ENCODE measurements at places on chromosomes 16 and 17. TPM values are rescaled to one million over a fixed set of nuclear protein-coding genes. Genes with fewer than 3 reads are reported as not detected.

The CTF1 gene
- total RNA-seq: 3.0 TPM

The IFT20 gene
- total RNA-seq: 52.0 TPM

The PYY gene
- total RNA-seq: not detected

The OR4D2 gene
- total RNA-seq: not detected

The CES5A gene
- not detected for total RNA-seq

The PSMB3 gene
- 392 TPM for total RNA-seq

The SLC35G6 gene
- total RNA-seq: not detected

The ZG16B gene
- total RNA-seq: 0.87 TPM

The ZNF423 gene
- total RNA-seq: 0.62 TPM

The KRTAP29-1 gene
- total RNA-seq: not detected

The MRPS23 gene
- 31.3 TPM for total RNA-seq

The CLDN6 gene
- not detected for total RNA-seq

The TP53TG3B gene
- not detected for total RNA-seq

The ZNF771 gene
- total RNA-seq: 17.1 TPM

The TMEM88 gene
- total RNA-seq: 0.22 TPM

The CA5A gene
- not detected for total RNA-seq

The LYRM9 gene
- 11.8 TPM for total RNA-seq

The ASGR2 gene
- total RNA-seq: not detected

The EARS2 gene
- 52.2 TPM for total RNA-seq

The MYH2 gene
- under 0.01 TPM for total RNA-seq

The MNT gene
- 11.1 TPM for total RNA-seq

The USP43 gene
- total RNA-seq: 0.12 TPM

The GFAP gene
- 0.12 TPM for total RNA-seq

The OTOP3 gene
- not detected for total RNA-seq

The ODAD4 gene
- 1.3 TPM for total RNA-seq

The CHRNE gene
- 0.62 TPM for total RNA-seq

The NPIPA3 gene
- total RNA-seq: 1.00 TPM

The NHERF1 gene
- total RNA-seq: 12.6 TPM

The GPR142 gene
- total RNA-seq: not detected

The RANBP10 gene
- total RNA-seq: 3.9 TPM

The KRTAP4-3 gene
- total RNA-seq: not detected

The ARHGAP44 gene
- 1.9 TPM for total RNA-seq

The ITGAD gene
- total RNA-seq: not detected

The CDH3 gene
- 0.33 TPM for total RNA-seq

The BCAS3 gene
- 17.0 TPM for total RNA-seq

The LRRC46 gene
- 0.11 TPM for total RNA-seq

The SERPINF2 gene
- under 0.01 TPM for total RNA-seq

The RAB26 gene
- 1.1 TPM for total RNA-seq

The CDRT15L2 gene
- not detected for total RNA-seq

The KRTAP9-8 gene
- not detected for total RNA-seq

The CLEC10A gene
- total RNA-seq: not detected

The NETO2 gene
- 9.6 TPM for total RNA-seq

The TEKT5 gene
- not detected for total RNA-seq

The MYH13 gene
- not detected for total RNA-seq

The PRSS27 gene
- total RNA-seq: 0.75 TPM

The LGALS3BP gene
- total RNA-seq: 456 TPM

The USP32 gene
- 90.9 TPM for total RNA-seq

The HSDL1 gene
- total RNA-seq: 26.8 TPM

The KRT33A gene
- total RNA-seq: not detected

The TBC1D3K gene
- not detected for total RNA-seq

The SLC38A8 gene
- not detected for total RNA-seq
